Stimulated activated CD4-positive, alpha-beta T cell treated with anti-CD3 and anti-CD28 coated beads, TNF-alpha, amount 100 ng/mL, for 24 hours (primary cell): ENCODE measurements at places on chromosomes 2 and 18.

DNA sequence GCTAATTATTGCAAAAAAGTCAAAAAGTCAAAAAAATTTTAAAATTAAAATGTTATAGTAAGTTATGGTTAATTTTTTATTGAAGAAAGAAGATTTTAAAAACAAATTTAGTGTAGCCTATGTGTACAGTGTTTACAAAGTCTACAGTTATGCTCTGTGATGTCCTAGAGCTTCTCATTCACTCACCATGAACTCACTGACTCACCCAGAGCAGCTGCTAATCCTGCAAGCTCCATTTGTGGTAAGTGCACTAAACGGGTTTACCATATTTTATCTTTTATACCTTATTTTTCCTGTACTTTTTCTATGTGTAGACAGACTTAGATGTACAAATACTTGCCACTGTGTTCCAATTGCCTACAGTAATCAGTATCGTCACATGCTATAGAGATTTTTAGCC is 788.2 kb downstream of the DSC3 start:
- DNase-seq, result no peak

- DNase-seq, result no peak
These were observed 4.0 kb downstream of the TRIP12 start for GRCh38 chr2:229917793-229918192.

DNA sequence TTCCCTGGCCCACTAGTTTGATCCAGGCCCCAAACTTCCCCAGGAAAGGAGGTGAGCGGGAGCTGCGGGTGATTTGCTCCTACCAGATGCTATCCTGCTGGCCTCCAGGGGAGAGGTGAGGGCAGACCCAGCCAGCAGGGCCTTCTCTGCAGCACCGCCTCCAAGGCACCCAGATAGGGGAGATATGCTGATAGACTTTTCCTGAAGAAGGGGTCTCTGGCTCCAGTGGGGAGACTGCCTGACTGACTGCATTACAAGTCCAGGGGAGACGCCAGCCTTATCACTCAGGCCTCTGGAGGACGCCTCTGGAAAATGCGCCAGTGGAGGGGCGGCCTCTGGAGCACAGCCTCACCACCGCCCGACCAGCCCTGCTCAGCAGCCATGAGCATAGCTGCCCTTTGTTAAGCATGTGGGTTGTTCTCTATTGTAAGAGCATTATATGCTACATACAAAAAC is 60.6 kb upstream of the SMAD7 start:
- no peak for DNase-seq

GRCh38 chr2:225512876-225513540 is 113.5 kb downstream of the NYAP2 start:
- no peak for DNase-seq

GRCh38 chr2:74005786-74006185 is 21.1 kb downstream of the TET3 start:
- DNase-seq, result no peak

DNA sequence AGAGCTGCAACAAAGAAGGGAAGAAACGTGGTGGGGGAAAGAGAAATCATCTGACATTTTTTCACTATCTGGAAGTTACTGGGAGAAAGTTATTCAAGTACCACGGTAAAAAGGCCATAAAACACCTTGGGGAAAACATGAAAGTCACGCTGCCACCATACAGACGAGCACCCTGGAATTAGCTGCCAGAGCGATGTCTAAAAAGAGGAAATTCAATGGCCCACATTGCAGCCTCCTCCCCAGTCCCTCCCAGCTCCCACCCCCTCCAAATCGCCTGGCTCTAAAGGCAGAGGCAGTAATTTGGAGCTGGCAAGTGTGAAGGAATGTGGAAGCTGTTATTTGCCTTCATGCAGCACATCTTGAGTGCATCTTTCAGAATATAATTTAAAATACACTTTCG is 192.0 kb downstream of the ALK start:
- DNase-seq, result no peak

DNA sequence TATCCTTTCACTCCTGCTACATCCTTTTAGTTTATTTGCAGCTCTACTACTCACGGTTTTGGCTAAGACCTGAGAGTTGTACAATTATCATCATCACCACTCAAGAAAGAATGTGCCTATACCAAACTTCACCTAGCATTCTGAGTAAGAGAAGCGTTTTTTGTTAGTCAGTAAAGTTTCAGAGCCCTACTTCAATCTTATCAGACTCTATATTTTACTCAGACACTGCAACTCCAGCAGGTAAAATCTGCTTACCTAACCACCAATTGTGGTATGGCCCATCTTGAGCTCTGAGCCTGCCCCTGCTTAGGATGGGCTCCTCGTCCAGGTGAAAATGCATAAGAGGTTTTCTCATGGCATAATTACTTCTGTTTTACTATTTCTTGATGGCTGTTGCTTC is 37.1 kb downstream of the ICOS start:
- DNase-seq, result no peak

DNA sequence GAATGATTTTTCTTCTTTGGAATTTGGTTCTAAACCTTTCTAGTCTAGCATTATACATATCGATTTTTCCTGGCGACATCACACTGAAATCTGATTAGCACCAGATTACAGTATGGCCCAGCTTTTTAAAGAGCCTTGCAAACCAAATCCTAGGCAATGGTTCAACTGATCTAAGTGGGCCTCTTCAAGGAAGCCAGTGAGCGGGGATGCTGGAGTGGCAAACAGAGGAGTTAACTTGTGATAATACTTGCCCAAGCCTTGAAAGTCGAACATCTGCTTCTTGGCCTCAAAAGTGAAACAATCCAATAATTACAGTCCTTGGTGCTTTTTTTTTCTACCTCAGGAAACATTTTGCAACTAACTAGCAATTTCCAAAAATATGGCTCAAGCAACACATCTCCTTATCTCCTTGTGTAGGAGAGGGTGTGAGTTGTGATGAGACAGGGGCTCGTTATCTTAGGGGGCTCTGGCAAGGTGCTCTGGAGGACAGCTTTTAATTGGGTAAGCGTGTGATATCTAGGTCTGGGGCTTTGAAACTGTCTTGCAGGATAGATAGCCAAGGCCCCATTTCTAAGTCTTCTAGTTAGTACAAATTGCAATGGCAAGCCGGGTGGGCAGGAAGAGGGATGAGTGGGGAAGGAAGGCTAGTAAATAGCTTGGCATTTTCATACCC is 240.2 kb upstream of the CCDC68 start:
- no peak for DNase-seq

DNA sequence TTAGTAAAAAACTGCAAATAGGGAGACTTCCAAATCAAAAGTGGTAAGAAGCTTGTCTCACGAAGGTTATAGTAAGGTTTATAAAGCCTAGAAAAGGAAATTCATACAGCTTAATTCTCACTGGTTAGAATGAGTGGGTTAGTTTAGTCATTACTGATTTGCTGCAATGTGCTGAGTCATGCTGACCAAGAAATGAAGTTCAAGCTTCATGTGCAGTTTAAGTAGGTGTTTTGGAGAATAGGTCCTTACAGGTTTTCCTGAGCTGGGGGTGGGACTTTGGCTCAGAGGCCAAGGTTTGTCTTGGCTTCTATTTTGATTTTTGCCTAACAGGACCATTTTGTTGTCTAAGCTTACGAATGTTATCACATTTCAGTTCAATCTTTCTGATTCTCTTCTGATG is 15.1 kb downstream of the CLIP4 start:
- no peak for DNase-seq

DNA sequence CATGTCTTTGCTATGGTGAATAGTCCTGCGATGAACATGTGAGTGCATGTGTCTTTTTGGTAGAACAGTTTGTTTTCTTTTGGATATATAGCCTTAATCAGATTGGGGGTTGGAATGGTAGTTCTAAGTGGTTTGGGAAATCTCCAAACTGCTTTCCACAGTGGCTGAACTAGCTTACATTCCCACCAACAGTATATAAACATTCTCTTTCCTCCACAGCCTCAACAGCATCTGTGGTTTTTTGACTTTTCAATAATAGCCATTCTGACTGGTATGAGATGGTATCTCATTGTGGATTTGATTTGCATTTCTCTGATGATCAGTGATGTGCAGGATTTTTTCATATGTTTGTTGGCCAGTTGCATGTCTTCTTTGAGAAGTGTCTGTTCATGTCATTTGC is 112.2 kb upstream of the SESTD1 start:
- no peak for DNase-seq

GRCh38 chr2:232626584-232626983 is 6.8 kb upstream of the EFHD1 start:
- DNase-seq, result no peak

DNA sequence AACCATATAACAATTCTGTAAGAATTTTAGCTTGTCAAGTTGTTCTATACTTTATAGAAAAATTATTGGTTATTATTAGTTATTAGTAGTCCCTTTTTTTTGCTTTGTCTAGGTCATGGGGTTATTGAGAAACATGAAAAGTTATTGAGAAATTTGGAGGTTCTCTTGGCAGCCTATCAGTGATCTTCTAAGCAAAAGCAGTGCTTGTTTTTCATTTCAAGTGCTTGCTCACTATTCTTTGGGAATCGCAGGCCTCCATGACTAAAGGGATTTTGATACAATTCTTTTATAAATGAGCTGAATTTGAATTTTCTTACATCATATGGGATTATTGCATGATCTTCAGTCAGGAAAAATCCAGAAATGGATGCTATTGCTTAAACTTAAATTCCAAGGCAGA is 25.8 kb downstream of the PLEKHA3 start:
- no peak for DNase-seq

DNA sequence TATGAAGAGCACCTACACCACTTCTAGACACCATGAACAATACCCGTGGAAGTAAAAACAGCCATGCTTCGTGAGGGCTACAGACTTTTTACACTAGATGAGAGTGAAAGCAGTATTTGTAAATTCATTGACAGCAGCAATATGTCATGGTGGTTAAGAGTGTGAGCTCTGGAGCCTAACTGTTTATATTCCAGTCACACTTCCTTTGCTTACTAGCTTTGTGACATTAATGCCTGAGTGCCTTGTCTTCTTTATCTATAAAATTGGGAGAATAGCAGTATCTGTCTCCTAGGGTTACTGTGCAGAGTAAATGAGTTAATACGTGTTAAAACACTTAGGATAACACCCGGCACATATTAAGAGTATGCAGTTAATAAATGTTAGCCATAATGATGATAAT is 33.8 kb upstream of the RPRM start:
- no peak for DNase-seq

DNA sequence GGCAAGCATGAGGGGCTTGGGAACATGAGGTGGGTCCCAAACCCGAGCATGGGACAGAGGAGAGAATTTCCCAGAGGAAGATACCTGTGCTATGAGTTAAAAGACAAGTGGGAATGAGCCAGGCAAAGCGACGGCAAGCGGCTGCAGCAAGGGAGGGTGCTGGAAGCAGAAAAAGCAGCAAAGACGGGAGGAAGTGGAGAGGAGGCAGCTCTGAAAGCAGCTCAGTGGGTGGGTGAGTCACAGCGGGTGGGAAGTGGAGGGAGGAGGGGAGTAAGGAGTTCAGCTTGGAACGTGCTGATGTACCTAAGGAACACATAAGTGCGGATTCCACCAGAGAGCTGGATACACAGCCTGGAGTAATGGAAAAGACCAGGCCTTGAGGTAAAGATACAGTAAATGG is 41.4 kb downstream of the THUMPD2 start:
- DNase-seq, result no peak

GRCh38 chr2:111126581-111126980 is 5.9 kb downstream of the BCL2L11 start:
- DNase-seq, result no peak

GRCh38 chr2:74816540-74817303 is 17.2 kb upstream of the HK2 start:
- DNase-seq, result no peak

DNA sequence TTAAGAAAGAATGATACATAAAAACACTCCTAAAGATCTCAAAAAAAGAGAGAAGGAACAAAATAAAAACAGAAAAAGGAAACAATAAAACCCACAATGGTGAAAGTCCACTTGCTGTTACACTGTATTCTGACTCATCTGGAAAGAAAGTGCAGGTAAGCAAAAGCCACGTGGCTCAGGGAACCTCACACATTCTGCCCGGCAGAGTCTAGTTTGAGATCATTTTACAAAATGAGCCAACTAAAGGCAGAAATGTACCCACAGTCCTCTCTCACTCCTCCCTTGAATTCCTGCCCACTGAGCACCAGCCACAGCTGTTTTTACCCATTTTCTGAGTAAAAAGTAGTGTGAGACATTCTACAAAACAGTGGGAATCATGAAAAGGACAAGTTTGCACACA is 10.0 kb downstream of the KCNH7 start:
- no peak for DNase-seq

- no peak for DNase-seq
These were observed 105.5 kb downstream of the COPS8 start for GRCh38 chr2:237190966-237191713.

DNA sequence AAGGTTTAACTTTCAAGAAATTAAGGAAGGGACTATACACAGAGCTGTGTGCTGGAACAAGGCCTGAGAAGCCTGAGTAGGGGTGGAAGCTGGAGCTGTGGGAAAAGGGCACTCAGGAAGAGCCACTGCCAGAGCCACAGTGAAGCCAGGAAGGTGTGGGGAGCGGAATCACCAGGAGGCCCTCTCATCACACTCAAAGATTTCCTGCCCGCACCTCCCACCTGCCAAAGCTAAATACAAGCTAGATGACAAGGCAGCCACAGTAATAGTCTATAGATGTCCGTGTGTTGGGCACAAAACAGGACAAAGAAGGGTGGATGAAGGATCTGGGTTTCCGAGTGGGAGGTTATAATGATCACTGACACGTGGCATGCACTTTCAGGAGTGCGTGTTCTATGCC is 126.0 kb downstream of the ZNF532 start:
- DNase-seq, result no peak

DNA sequence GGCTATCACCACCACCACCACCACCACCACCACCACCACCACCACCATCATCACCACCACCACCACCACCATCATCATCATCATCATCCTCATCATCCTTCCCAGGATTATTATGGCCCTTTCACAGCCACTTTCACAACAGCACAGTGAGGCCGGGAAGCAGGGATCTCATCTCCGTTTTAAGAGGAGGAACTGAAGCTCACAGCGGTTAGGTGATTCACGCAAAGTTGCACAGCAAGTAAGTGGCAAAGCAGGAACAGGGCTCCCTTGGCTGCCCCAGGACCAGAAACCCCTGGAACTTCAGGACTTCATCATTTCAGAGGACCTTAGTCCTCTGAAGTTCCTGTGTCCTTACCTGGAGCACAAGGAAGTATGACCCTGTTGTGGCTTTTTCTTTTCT is 26.8 kb downstream of the MRPL35 start:
- no peak for DNase-seq

DNA sequence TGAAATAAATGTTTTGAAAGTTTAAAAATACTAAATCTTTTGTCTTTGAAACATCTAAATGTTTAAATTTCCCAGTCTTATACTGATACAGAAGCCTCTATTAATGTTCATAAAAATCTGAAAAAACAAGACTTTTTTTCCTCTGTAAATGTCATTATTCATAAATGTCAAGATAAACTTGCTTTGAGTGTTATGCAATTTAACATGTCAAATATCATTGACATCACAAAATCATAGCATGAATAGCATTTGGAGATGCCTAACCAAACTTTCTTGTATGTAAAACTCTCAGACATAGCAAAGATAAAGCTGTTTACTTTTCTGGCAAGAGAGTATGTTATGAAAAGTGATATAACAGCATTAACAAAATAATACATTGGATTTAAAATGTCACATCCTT is 128.0 kb upstream of the CDH19 start:
- DNase-seq, result no peak
